ENCODE measurements at places on chromosomes 7 and 10.

- DNase-seq = no peak
Measured at GRCh38 chr10:60155943-60156683, 233.6 kb downstream of the ANK3 start.

GRCh38 chr7:106216923-106217542, 67.8 kb downstream of the NAMPT start:
- DNase-seq = no peak

DNA sequence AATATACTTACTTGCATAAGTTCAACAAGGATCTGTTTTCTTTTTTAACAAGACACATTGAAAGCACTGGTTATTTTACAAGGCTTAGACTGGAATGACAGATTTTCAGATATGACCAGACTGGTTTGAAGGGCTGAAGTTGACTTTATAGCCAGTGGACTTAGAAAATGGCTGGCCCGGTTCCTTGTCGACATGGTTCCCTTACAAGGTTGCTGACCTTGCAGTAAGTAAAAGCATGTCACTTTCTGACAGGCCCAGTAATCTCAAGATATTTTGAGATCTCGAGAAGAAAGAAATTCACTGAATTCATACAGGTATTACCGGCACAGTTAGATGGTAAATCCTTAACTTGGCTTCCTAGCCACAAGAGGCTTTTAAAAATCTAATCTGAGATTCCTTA, 136.5 kb downstream of the COBL start:
- no peak for DNase-seq

DNA sequence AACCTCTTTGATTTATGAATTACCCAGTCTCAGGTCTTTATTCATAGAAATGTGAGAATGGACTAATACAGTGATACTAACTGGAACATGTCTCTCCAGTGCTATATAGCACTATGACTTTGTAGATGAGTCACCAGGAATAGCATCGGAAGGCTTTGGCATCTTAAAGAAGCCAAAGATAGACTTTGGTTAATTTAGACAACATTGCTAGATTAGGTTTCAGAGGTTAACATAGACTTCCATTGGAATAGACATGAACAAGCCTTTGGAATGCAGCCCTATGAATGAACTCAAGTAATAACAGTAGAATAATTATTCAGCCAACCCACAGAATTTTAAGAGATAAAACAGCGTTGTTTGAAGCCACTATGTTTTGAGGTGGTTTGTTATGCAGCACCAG, 169.2 kb downstream of the HGF start:
- no peak for DNase-seq

Data from 8988T (cell line).